NCI-H2107 (cell line): ENCODE measurements at places on chromosomes 5 and 9.

GRCh38 chr9:107471552-107471951 lies 18.0 kb downstream of the KLF4 start:
- DNase-seq: no peak

DNA sequence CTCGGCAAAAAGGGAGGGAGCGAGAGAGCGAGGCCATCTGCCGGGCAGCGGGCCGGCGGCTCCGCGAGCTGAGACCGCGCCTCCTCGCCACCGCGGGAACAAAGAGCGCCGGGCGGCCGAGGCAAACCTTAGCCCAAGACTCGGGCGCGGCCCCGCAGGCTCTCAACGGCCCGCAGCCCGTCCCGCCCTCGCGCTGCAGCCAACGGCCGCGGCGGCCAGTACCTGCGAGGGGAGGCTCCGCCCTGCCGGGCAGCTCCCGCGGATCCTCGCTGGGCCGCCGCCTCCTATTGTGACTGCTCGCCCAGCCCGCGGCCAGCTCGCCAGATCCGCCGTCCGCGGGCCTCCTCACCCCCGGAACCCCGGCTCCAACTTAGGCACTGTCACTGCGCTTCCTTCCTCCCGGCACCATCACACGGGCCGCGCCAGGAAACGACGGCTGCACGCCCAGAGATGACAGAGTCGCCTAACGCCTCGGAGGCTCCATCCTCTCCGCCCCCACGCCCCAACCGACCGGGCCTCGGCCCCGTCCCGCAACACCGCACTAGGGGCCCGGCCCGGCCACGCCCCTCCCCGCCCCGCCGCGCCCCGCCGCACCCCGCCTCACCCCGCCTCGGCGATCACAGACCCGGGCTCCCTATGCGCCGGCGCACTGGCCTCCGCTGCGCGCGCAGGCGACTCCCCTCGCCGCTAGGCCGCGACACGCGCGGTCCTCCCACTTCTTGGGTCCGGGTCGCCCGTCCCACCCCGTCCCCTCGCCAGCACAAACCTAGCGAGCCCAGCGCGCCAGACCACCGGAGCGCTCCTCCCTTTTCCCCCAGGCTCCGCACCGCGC lies 479 bp upstream of the RNF38 start:
- DNase-seq: peak; percentile 82

- DNase-seq: no peak
Observed at GRCh38 chr9:134186471-134187109, 22.2 kb upstream of the RNU6ATAC start.

- peak; percentile 95 for DNase-seq
Observed at GRCh38 chr9:89661956-89662717, 57.3 kb downstream of the GADD45G start.

- no peak for DNase-seq
Observed at GRCh38 chr9:114851306-114851705, 45.5 kb upstream of the TNFSF15 start.

DNA sequence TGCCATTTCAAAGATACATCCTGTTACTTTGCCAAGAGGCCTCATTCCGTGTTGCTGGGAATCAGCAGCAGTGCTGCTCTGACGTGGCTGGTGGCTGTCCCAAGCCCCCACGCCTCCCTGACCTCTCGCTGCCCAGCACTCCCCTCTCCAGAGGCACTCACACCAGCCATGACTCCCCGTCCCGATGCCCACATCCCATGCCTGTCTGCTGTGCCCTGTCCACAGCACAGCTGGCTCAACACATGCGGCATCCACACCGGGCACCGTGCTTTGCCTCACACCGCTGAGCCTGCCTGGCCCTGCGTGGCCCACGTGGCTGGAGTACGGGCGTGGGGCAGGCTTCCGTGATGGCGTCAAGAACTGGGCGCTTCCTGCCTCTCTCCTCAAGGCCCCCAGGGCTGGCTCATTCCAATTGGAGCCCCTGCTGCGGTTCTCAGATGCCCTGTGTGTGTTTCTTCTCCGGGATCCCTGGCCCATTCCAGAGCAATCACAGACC lies 7.8 kb upstream of the LCN1 start:
- no peak for DNase-seq

GRCh38 chr5:1729641-1730486 lies 69.8 kb downstream of the MRPL36 start:
- no peak for DNase-seq

- no peak for DNase-seq
Observed at GRCh38 chr5:164435576-164435975, 930.2 kb downstream of the MAT2B start.

GRCh38 chr5:142014911-142015584 lies 2.2 kb upstream of the GNPDA1 start:
- no peak for DNase-seq

DNA sequence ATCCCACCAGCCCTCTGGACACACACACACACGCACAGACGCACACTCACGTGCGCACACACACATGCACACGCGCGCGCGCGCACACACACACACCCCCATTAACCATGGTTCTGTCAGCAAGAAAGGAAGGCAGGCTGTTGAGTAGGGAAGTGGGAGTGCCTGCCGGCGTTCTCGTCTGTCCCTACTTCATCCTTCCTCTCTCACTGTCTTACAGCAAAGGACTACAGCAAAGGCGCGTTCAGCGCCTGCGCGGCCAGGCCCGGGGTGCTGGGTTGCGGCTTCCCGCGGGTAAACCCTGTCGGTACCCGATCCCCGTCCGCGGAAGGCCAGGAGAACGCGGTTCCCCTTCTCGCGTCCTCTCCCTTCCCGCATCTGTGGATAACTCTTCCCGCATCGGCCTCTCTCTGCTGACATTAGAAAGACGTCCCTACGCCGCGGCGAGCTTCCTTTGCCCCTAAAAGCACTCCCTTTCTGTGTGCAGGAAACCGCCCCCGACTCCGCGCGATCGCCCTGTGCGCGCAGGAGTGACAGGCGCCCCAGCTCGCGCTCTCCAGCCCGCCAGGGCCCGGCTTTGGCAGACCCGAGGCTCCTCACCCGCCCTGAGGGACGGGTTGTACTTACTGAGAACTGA lies 219.2 kb downstream of the AGTPBP1 start:
- no peak for DNase-seq

DNA sequence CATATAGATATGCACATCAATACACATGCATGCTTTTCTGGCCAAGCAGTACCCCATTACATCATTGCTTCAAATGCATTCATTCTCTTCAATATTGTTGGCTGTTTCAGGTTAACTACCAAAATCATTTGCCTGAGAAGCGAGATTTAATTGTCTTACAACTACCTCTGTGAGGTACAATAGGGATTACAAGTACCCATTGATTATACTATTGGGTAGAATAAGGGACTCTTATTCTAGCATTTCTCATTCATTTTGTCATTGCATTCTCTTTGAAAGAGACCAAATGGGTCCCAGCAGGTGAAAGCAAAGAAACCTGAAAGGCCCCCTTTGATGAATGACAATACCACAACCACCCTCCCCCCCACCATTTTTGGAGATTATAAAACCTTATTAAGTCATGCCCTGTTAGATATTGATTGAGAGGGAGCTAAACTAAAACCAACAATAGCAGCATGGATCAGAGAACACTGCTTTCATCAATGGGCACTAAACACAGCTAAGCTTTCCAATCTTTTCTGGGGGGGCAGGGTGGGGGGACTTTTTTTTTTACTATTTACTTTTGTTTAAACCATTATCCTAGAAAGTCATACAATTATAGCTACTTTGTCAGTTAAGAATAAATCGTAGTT lies 375.0 kb upstream of the CCNH start:
- no peak for DNase-seq

DNA sequence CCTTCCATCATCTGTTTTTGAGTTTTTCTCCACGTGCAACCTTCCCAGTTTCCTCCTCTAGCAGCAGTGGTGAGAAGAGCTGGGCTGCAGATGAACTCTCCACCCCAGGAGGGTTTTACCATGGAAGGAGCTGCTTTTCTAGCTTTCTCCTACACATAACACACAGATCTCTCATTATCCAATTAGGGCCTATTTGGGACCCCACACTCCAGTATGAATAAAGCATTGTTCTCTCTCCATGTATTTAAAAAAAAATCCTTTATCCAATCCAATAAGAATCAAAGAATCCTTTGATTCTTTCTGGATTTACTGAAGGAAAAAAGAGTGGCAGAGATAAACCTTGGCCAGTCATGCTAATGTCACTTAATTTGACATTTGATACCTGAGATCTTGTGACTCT lies 31.6 kb upstream of the NAA35 start:
- DNase-seq: no peak

DNA sequence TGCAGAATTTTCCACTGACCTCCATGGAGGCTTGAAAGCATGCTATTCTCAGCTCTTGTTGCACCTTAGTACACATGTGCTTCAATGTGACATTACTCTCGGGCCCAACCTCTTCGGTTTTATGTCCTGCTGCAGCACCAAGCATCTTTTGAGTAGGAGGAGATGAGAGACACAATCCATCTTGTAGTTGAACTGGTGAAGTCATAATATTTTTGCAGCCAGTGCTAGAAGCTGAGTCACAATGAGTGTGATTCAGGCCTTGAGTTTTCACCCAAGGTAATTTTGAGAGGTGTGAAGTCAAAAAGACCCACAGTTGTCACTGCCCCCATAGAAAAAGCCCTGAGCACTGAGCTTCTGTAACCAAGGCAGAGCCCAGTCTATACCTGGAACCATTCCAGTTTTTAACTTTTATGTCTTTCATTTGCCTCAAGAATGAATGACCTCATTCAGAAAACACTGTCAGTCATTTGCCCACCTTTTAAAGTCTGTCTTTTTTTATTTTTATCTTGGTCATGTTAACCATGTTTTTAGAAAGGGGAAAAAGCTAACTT lies 117.7 kb downstream of the ZNF462 start:
- no peak for DNase-seq

DNA sequence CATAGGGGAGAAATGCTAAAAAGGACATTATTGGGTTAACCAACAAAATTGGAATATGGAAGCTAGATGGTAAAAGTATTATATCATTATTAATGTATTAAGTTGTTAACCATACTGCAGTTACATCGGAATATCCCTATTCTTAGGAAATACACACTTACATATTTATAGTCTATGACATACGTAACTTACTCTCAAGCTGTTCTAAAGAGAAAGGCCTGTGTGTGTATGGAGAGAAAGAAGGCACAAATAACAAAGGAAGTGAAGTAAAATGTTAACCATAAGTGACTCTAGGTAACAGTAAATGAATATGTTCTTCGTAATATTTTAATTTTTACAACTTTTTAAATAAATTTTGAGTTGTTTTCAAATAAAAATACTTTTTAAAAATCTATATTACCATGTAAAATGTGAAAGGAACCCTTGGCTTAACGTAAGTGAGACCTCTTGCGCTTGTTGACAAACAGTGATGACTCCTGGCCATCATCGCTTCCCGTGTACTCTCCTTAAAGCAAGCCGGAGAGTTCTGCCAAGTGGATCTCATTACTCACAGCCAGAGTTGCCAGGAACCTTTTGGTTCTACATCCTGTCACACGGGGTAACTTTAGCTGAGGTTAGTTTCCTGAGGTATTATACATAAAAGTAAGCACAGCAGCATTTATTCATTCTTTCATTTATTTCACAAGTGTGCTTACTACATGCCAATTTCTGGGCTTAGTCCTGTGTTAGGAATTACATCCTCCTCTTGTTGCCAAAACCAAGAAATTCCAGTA lies 165.4 kb downstream of the EPB41L4A start:
- no peak for DNase-seq

- DNase-seq: no peak
Observed at GRCh38 chr9:121269642-121270254, 1.8 kb downstream of the GSN start.

DNA sequence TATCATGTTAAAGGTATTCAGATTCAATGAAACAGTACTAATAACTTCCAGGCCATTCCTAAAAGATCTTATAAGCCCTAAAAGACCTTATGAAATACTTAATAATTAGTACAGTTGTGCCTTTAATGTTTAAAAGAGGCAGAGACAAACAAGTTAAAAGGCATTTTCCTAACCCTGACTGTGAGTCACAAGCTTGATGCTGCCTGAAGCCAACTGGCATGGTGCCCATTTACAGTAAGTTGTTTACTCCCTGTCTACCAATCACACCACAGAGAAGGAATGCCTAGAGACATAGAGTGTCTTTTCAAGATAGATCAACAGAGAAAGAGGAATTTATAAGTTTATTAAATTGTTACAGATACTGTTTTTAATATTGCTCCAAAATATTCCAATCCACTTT lies 47.8 kb downstream of the NR3C1 start:
- DNase-seq: peak; percentile 1

DNA sequence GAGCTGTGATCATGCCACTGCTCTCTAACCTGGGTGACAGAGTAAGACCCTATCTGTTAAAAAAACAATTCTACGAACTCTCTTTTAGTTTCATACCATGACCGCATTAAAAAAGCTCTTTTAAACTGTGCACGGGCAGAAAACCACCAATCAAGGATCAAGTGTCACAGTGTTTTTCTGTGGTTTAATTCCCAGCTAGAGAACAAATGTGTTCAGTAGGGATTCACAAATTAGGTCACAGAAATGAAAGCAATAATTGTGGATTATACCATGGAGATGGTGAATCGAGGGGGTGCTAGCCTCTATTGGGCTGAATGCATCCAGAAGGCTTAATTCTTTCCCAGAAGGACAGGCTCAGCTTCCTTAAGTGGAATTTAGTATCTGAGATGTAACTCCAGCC lies 79.1 kb downstream of the ATG10 start:
- peak; percentile 53 for DNase-seq

DNA sequence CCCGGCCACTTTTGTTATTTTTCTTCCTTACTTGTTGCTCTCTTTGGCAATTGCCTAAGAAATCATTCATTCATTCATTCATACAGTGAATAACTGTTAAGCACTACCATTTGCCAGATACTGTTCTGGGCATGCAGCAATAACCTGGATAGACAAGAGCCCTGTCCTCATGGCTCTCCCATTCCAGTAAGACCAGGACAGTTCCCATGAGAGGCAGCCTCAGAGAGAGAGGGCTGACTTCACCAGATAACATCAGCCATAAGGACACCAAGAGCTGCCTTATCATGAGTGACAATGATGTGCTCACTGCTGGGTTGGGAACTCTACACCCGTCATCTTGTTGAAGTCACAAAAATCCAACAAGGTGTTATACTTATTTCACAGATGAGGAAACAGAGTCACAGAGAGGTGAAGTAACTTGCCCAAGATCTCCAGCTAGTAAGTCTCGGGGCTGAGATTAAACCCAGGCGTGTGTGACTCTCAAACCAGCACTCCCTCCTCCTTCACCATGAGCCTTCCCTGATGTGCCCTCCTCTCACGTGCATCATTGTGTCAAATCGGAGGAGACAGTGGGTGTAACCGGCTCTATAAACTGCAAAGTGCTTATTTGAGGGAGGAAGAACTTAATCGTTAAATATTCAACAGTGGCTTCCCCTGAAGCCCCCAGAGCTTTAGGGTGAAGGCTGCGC lies 61.1 kb upstream of the TBC1D2 start:
- no peak for DNase-seq
